ENCODE measurements at places on chromosomes 7 and 10.

GRCh38 chr10:126518218-126519080 is 130.2 kb upstream of the ADAM12 start:
- no peak for DNase-seq

GRCh38 chr10:71068861-71069271 is 143.5 kb upstream of the UNC5B start:
- DNase-seq, result no peak

GRCh38 chr10:117544004-117544701 is 1.6 kb downstream of the EMX2 start:
- DNase-seq, result no peak

GRCh38 chr7:86939197-86939814 is 120.1 kb downstream of the ELAPOR2 start:
- DNase-seq, result no peak

- DNase-seq, result peak; percentile 48
Measured at GRCh38 chr7:100655908-100656674, at the start of gene ACTL6B. Gene ACTL6B (minus strand): TSS chr7:100656448. CDS start chr7:100656354, 94 bp downstream.

GRCh38 chr7:2934211-2934731 is 90.2 kb upstream of the GNA12 start:
- DNase-seq, result no peak

GRCh38 chr7:131919920-131920709 is 363.7 kb upstream of the PODXL start:
- DNase-seq, result no peak

GRCh38 chr10:88316292-88316861 is 266.7 kb downstream of the RNLS start:
- no peak for DNase-seq

GRCh38 chr10:59324597-59324996 is 37.8 kb downstream of the FAM13C start:
- no peak for DNase-seq

GRCh38 chr10:85665681-85666080 is 700.9 kb downstream of the GRID1 start:
- no peak for DNase-seq

DNA sequence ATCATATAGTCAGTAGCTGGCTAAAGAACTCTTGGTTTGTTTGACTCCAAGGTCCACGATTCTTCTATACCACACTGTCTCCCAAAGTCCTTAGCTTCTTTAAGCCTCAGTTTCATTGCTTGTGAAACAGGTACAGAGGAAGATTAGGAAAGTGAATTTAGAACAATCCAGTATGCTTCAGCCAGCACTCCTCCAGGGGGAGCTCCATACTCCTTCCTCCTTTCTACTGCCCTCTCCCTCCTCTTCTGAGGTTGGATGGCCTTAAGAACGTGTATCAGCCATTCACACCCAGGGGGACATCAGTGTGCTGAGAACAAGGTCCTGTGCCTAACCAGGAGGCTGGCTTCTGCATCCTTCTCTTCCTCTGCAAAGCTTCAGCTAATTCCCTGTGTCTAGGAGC is 54.8 kb upstream of the CALD1 start:
- peak; percentile 57 for DNase-seq

- DNase-seq, result no peak
Measured at GRCh38 chr7:1109581-1110310, 21.8 kb downstream of the GPER1 start.

DNA sequence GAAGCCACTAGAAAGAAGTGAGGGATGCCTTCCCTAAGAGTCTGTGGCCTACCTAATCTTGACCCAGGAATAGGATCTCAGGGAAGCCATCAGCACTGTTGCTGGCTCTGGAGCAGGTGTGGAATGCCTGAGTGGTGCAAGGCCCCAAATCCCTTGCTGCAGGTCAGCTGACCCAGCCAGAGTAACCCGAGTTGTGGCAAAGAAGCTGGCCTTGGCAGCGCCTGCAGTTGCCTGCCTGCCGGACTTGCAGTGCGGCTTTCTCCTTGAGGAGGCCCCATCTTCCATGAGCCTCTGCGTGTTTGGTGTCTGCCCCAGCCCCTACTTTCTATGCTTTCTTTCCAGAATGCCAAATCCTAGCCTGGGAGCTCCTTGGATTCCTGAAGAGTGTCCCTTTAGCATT is 5.8 kb downstream of the KIAA1217 start:
- no peak for DNase-seq

DNA sequence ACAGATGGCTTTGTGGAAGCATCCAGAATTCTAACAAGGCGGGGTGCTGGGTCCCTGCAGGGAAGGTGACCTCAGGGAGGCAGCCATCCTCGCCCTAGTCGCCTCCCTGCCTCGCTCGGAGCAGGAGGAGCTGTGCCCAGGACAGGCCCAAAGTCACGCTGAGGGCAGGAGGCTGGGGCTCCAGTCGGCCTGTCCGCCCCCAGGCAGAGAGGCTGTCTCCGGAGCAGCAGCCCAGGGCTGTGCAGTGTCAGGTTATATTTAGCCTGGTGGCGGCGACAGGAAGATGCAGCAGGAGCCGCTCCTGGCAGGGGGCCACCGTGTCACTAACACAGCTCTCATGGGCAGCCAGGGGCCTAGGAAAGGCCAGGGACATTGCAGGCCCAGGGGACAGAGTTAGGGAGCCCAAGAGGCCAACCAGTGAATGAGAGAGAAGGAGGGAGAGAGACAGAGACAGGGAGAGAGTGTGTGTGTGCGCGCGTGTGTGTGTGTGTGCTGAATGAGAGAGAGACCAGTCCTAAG is 13.5 kb downstream of the KCNH2 start:
- no peak for DNase-seq

GRCh38 chr7:138951953-138952352 is 29.2 kb downstream of the KIAA1549 start:
- no peak for DNase-seq

GRCh38 chr7:82778021-82778420 is 334.4 kb upstream of the CACNA2D1 start:
- DNase-seq, result no peak

GRCh38 chr7:147885869-147886268 is 704.7 kb upstream of the C7orf33 start:
- DNase-seq, result no peak

- DNase-seq, result no peak
Measured at GRCh38 chr10:50552308-50552707, 71.4 kb downstream of the SGMS1 start.

GRCh38 chr7:32892521-32893206 is 1.1 kb upstream of the KBTBD2 start:
- DNase-seq, result no peak

GRCh38 chr10:6148251-6148701 is 54.5 kb upstream of the PFKFB3 start:
- no peak for DNase-seq

DNA sequence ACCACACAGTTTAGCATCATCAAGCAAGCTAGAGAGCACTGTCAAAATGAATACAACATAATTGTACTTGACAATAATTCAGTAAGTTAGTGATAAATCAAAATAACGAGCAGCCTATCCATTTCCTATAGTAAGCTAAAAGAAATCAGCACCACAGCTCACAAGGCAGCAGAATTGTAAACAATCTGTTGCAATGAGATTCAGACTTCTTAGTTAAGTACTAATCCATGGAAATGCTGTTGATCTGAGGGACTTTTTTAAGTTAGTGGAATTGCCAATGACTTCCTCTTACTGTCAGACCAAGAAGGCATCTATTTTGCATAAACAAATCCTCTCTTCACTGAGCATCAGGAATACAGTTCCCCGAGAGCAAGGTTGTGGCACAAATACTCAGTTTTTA is 136.6 kb upstream of the CCDC6 start:
- DNase-seq, result no peak

- no peak for DNase-seq
Measured at GRCh38 chr10:3977761-3978160, 192.8 kb upstream of the KLF6 start.

GRCh38 chr7:102472126-102473041 is 6.3 kb downstream of the POLR2J start:
- DNase-seq, result no peak

- no peak for DNase-seq
Measured at GRCh38 chr7:141013345-141013715, 1.4 kb downstream of the MRPS33 start.

- no peak for DNase-seq
Measured at GRCh38 chr10:130403153-130404075, 267.2 kb downstream of the GLRX3 start.

DNA sequence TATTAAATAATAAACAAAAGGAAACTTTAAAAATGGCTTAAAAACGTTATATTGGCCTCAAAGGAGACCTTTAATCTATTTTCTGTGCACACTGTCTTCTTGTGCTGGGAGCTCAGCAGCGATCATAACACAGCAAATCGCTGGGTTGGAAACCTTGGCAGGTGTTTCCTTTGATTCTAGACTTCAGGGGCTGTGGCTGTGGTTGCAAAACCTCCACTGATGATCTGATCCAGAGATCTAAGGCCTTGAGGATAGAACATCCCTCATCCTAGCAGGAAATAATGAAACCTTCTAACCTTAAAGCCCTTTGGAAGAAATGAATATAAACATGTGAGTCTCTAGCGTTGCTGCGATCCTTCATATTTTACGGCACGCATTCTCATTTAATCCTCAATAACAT is 29.8 kb downstream of the CDHR3 start:
- DNase-seq, result no peak

GRCh38 chr7:37643876-37644275 is 39.7 kb upstream of the GPR141 start:
- DNase-seq, result peak; percentile 76

DNA sequence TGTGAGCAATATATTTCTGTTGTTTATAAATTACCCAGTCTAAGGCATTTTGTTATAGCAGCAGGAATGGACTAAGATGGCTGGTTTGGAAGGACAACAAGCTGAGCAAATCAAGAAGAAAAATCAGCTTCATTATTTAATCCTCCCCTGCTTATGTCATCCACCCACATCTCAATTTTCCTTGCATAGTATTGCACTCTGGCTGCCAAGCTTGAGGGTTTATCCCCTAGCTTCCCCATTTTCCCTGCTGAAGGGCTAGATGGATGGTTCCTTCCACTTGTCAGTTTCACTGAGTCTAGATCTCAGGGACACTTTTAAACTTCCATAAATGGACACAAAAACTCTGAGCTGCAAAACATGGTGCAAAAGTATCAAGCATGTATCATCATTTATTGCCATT is 75.2 kb upstream of the LAMB4 start:
- DNase-seq, result no peak

GRCh38 chr10:73590881-73591799 is at the start of gene USP54:
Gene USP54 (minus strand): TSS chr10:73591342. CDS start chr10:73575658, 15,684 bp downstream.
- DNase-seq, result no peak

- DNase-seq, result no peak
Measured at GRCh38 chr7:17773289-17773626, 167.0 kb downstream of the SNX13 start.

- DNase-seq, result no peak
Measured at GRCh38 chr7:78081888-78082287, 283.3 kb downstream of the PHTF2 start.

- DNase-seq, result no peak
Measured at GRCh38 chr7:28269700-28270361, 89.2 kb upstream of the JAZF1 start.

GRCh38 chr10:95538412-95538811 is 22.8 kb downstream of the SORBS1 start:
- no peak for DNase-seq

- DNase-seq, result no peak
Measured at GRCh38 chr7:141754939-141755338, 9.0 kb upstream of the TAS2R3 start.

DNA sequence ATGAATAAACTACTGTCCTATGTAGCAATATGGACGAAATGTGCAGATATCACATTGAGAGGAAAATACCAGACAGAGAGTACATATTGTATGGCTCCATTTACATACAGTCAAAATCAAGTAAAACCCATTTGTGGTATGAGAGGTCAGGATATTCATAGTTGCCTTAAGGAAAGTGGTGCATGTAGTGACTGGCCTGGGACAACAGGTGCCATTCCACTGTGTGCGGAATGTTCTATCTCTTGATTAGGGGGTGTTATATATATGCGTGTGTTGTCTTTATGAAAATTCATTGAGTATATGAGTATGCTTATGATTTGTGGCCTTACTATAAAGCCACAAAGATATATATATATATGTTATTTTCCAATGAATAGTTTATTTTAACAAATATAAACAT is 964.0 kb downstream of the SORCS3 start:
- DNase-seq, result no peak

DNA sequence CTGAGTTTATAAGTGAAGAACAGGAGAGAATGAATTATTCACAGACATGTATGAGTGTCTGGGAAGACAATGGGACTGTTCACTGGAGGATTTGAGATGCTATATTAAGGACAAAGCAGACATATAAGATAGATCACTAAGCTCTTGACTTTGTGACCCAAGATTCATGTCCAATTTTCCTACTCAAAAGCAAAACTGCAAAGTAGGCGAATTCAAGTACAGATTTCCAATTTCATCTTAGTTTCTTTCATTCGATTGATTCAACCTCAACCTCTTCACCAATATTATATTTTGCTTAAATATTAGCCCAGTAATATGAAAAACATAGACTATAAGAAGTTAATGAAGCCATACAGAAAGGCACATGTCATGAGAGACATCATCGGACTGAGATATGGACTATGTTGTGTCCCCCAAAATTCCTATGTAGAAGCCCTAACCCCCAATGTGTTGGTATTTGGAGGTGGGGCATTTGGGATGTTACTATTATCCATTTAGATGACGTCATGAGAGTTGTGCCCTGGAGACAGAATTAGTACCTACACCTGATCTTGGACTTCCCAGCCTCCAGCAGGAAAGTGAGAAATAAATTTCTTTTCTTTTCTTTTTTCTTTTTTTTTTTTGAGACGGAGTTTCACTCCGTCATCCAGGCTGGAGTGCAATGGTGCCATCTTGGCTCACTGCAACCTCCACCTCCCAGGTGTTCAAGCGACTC is 353.7 kb upstream of the AKR1E2 start:
- no peak for DNase-seq

DNA sequence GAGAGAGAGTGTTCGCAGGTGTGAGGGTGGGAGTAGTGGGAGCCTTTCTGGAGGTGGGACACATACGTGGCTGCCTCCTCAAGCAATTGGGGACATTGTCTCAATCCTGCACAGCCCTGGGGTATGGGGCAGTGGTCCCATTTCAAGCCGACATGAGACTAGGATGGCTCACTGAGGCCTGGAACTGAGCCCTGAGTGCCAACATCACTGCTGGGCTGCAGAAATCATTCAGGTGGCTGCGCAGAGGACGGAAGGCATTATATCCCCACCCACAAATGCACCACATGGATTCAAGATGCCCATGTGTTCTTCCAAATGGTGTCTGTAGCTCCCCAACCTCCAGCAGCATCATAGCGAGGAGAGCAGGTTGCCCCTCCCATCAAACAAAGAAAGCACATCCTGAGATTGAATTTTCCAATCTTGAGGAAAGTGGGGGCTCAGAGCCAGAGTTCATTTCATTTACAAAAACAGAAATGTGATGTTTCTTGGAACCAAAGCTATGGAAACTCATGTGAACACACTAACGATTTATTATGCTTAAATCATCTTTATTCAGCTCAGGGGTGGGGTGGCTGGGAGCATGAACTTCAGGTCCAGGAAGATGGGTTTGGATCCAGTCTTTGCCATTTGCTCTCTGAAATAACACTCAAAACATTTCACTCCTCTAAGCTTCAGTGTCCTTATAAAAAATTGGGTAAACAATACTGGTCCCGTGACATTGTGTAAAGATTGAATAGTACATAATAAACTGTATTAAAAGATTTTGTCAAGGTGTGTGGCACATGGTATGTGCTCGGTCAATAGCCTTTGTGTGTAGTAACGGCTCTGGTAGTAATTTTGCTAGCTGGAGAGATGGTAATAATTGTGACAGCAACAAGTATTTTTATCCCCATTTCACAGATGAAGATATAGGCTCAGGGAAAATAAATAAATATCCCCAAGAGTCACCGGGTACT is 4.6 kb downstream of the SFTPA2 start:
- no peak for DNase-seq

- no peak for DNase-seq
Measured at GRCh38 chr10:54125098-54125747, 675.8 kb downstream of the PCDH15 start.
